ENCODE measurements at places on chromosomes 7 and 10.

GRCh38 chr10:76523791-76524351 is 1092.4 kb downstream of the LRMDA start:
- no peak for DNase-seq

DNA sequence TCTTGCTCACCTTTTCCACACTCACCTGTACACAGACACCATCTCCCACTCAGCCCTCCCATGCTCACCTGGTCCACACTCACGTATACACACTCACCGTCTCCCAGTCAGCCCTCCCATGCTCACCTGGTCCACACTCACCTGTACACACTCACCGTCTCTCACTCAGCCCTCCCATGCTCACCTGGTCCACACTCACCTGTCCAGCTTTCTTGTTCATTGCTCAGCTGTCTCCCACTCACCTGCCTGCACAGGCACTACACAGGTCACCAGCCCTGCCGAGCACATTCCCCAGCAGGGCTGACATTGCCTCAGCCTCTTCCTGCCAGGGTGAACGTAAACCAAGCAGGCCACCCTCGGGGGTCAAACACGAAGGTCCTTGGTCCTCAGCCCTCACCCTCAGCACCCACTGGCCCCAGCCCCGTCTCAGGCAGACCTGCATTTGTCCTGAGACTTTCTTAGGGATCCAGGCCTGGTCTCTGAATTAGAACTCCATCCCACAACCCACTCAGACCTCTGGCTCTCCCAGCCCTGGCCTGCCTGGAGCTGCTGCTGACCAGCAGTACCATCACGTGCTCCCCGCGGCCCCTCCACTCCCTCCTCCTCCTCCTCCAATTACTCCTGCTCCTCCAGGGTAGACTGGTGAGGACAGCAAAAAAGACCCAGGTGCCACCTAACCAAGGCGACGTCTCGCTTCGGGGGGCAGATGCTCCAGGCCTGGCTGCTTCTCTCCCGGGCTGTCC is 12.8 kb upstream of the DNAAF5 start:
- no peak for DNase-seq

- no peak for DNase-seq
Observed at GRCh38 chr7:84025332-84025927, 169.2 kb downstream of the SEMA3A start.

DNA sequence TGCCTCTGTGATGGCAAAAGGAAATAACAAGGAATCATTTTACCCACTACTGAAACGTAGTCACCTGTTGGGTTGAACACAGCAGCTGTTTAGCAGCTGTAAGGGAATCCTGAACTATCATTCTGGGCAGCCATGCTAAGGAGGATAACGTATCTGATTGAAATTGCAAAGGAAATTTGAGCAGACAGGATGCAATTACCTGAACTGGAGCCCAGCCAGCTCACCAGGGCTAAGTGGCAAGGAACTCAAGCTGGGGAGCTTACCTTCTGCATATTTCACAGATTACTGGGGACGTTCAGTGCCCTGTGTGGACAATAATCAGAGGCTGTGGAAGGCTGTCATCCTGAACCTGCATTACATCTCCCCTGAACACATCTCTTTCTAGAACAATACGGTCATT is 650.5 kb downstream of the SORCS3 start:
- no peak for DNase-seq

DNA sequence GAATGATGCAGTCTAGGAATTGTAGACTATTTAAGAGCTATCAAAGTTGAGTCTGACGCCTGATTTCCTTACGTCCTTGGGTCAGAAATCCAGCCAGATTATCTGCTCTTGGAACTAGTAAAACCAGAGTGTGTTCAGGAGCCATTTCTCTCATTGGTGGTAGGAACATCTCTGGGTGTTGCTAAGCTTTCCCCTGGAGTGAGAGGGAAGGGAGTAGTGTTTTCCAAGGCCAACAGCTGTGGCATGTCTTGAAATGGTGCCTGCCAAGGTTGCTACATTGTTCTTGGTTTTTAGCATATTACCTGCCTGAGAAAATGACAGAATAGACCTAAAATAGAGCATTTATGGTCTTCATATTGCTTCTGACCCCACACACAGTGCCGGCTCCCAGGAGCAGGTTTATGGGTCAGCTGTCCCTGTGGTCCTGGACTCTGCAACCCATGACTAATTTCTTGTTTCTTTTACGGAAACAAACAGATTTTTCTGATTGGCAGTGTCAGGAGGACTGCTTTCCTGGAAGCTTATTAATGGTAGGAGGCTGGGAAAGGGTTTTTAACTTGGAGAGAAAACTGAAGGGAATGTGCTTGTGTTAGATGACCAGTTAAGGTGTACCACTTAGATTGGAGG is 17.5 kb downstream of the GBF1 start:
- DNase-seq: no peak

DNA sequence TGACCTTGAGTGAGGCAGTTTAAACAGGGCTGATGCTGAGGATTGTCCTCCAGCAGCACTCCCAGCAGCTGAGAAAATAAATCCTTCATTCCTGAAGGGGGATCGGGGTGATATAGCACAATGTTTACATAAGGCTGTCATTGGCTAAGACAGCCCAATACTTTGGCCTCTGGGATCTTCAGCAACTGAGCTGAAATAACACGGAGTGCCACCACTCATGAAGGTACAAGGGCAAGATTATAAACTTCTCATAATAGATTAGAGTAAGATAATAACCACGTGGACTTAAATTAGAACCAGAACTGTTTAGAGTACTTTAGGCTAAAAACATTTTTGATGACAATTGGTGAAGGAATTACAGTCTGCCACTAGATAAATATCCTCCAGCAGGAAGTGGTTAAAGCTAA is 70.0 kb upstream of the PAPSS2 start:
- DNase-seq: no peak

DNA sequence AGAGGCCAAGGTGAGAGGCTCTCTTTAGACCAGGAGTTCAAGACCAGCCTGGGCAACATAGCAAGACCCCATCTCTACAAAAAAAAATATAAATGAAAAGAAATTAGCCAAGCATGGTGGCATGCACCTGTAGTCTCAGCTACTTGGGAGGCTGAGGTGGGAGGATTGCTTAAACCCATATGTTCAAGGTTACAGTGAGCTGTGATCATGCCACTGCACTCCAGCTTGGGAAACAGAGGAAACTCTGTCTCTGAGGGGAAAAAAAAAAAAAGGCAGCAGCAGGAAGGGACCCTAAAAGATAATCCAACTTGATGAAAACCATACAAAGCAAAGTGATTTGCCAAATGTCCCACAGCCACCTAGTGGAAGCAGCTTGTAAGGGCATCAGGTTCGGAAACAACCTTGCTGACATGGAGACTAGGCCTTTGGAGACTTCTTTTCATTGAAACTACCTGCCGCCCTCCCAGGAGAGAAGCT is 15.6 kb upstream of the PBLD start:
- peak; percentile 47 for DNase-seq

GRCh38 chr10:14608381-14609001 is 166.2 kb downstream of the FAM107B start:
- peak; percentile 34 for DNase-seq

DNA sequence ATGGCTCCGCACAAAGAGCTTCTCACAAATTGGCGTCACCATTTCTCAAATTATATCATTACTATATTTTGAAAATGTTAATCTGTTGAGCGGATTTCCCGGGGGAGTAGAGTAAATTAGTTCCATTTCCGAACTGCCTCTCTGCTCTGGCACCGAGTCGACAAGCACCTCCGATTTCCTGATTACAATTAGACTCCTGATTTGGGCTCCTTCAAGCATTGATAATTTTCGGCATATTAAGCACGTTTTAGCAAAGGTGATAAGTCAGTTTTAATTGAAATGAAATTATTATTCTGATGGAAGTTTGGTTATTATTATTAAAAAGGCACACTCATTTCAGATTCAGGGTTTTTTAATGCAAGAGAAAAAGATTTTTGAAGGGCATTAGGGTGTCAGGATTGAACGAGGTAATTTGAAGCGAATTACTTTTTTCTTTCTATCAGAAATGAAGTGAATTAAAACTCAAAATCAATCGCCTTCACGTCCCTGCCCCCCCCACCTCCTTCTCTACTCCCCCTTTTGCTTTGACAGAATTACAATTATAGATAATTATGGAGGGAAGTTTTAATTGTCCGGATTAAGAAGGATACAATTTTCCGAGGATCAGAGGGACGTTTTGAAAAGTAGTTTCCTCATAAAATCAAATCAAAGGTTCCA is 4.0 kb upstream of the UNCX start:
- no peak for DNase-seq

DNA sequence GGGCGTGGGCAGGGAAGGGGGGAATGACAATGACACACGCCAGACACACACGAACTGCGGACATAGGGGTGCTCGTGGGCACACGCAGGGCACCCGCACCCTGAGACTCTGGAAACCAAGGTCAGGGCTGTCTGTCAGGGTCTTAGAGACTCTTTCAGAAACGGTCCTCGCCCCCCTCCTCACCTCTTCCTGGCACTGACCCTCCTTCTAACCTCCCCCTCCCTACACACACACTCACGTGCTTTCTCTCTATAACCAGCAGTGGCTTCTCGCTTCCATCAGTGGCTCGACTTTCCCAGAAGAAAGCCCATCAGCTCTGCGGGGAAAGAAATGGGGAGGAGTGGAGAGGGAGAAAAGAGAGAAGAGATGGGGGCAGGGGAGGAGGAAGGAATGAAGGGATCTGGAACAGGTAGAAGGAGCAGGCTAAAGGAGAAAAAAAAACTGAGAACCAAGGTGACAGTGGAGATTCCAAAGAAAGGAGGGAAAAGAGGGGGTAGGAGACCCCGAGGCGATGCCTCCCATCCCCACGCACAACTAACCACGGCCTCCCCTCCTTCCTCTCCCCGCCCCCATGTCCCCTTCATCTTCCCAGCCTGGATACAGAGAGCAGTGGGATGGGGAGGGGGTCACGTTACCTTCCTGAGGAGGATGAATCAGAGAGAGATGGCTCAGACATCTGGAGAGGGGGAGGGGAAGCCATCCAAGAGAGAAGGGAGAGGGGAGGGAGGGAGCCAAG is 1.7 kb upstream of the VGF start:
- DNase-seq: no peak

DNA sequence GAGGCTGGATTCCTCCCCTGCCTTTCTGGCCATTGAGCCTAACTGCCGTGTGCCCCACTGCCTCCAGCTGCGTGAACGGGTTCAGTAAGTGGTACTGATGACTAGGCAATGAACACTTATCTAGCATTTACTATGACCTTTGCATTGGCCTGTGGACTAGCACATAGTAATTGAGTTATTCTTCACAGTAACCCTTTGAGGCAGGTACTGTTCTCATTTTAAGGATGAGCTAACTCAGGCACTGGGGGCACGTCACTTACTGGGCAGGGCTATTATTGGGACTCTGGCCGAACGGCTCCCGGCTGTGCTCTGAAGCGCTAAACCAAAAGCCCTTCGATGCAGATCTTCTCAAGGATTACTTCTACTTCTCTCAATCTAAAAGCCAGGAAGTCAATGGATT is 38.3 kb downstream of the WIPF3 start:
- DNase-seq: no peak

- DNase-seq: no peak
Observed at GRCh38 chr7:106063692-106064091, 48.4 kb downstream of the SYPL1 start.

- DNase-seq: no peak
Observed at GRCh38 chr10:35327790-35328403, 8.4 kb upstream of the CCNY start.

GRCh38 chr10:90857635-90858460 is at the start of gene HTR7:
Gene HTR7 (minus strand): TSS chr10:90858039. CDS start chr10:90857671, 368 bp downstream.
- peak; percentile 78 for DNase-seq

DNA sequence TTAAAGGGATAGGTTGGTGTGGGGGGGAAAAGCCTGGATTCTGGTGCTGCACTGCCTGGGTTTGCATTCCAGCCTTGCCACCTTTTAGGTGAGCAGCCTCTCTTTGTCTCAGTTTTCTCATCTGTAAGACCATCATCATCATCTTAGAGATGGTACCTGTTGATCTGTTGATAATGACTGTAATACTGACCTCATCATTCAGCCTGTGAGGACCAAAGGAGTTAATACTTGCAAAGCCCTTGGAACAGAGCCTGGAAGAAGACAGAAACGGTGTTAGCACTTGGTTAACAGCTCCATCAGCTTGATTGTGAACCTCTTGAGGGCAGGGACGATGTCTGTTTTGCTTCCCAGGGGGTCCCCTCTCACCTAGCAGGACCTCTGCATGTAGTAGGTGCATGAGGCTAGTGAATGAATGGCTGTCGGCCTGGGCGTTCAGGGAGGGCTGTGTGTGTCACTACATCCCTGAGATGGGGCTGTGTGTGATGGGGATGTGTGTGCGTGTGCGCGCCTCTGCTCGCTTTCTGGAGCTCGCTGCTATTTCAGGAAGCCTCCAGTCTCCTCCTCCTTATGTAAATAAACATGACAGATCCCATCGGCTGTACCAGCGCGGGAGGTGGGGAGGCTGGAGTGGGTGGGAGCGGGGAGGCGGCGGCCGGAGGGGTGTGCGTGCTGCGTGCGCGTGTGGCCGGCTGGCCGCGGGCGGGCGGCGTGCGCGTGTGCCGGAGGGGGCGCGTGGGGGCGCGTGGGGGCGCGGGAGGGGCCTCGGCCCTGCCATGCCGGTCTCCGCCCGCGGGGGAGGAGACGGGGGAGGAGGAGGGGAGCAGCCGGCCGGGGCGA is 61.2 kb downstream of the NEURL1 start:
- peak; percentile 42 for DNase-seq

GRCh38 chr10:124291001-124291701 is 127.6 kb downstream of the OAT start:
- DNase-seq: no peak

GRCh38 chr10:72792288-72792687 is 100.3 kb downstream of the MCU start:
- no peak for DNase-seq

DNA sequence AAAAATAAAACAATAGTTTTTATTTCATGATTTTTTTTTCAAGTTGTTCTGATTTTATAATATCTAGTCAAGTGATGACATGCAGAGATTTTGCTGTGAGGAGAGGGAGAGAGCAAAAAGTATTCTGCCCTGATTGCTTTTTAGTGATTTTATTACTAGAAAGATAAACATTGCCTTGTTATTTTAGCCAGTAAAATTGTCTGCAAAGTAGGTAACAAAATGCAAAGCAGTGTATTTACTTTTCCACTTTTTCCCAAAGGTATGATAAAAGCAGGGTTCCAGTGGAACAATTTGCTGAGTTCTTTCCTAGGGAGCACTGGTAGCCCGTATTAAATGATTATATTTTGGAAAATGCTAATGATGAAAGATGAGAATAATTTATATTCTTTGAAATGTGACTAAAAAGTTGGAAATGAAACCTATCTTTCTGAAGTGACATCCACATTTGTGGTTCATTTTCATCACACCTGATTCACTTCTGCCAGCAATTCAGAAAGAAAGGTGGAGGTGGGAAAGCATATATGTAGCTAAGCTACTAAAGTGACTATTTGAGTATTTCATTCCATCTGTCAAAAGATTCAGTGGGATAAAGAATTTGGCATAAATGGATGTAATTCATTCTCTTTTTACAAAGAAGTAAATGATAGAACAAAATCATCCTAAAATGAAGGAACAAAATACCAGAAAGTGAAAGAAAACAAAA is 300.3 kb downstream of the ADK start:
- DNase-seq: no peak

DNA sequence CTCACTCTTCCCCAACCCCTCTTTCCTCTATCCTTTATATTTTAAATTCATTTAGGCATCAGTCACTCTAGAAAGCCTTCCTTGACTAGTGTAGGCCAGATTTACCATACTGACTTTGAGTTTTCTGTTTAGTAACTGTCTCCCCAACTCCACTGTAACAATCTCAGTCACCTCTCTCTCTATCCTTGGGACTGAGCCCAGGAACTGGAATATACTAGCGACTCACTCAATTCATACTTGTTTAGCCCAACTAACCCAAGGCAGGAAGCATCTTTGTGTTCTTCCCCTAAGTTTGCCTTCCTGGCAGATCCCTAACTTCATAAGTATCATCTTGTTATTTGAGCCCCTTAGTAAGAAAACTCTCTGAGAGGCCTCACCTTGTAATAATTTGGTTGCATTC is 19.1 kb downstream of the PLCE1 start:
- no peak for DNase-seq

Measured in GM10248 (cell line).